ENCODE measurements at places on chromosomes 11 and 22.

GRCh38 chr11:116927163-116927974 lies 89.9 kb upstream of the APOA1 start:
- no peak for DNase-seq

GRCh38 chr11:115503083-115503885 lies 931 bp downstream of the CADM1 start:
- DNase-seq, result peak; percentile 89

DNA sequence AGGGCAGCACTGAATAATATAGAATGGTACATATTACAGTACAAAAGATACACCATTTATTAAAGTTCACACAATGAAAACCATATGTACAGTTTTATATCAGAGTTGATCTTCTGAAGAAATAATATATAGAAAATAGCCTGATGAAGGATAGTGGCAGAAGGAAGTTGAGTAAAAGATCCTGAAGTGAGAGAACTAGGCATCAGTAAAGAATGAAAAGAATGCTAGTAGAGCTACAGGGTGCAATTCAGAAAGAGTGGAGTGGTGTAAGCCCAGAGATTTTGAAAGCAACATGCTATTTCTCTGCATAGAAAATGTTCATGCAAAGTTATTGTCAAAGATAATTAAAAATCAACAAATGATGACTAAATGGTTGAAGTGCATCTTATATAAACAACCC lies 1552.7 kb upstream of the TENM4 start:
- no peak for DNase-seq

- DNase-seq, result no peak
These were observed 855 bp upstream of the MS4A5 start for GRCh38 chr11:60428517-60428916.
